ENCODE measurements at places on chromosomes 4 and X.
A peak's percentile ranks its signal among the peaks of the same experiment; 100 is the strongest.

GRCh38 chr4:138308356-138308755 lies 66.2 kb upstream of the SLC7A11 start:
- DNase-seq = no peak

DNA sequence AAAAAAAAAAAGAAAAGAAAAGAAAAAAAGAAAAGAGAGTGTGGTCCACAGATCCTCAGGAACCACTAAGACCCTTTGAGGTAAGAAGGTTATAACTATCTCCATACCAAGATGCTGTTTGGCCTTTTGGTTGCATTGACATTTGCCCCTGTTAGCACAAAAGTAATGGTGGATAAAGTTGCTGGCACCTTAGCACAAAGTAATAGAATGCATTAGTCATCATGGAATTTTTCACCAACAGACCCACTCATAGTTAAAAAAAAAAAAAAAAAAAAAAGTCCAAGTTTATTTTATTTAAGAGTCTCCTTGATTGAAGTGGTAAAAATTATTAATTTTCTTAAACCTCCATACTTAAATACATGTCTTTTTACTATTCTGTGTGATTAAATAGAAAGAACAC lies 78.4 kb upstream of the RBPJ start:
- DNase-seq = no peak

DNA sequence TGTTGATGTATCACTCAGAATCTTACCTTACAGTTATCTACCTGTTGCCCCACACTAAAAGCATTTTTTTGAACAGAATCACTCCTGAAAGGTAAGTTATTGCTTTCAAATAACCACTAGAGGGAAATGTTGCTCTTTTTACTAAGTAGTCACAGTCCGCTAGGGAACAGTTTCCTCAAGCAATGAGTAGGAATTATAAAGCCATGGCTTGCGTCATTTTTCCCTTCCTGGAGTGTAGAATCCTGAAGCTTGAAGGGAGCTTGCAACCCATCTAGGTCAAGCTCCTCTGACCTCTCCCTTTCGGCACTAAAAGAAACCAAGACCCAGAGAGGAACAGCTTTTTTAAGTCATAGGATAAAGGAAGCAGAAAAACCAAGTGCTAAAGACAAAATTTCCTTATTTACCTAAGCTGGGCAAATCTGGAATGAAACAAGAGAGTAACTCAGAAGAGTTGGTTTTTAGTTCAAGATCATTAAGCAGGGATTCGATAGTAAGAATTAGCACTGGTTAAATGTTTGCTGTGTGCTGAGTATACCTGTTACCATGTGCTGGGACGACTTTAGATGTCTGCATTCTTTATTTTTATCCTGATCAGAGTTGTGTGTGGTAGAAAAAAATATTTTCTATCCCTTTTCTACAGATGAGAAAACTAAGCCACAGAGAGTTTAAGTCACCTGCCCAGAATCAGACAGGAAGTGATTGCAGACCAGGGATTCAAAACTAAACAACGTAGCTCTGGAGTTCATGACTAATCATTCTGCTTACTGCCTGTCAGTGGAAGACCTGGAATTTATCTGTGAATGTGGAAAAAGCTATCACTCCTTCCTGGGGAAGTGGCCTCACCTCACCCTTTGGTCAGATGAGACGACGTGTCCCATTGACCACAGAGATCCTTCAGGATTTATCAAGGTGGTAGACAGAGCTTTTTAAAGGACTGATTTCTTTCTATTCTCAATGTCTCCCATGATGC lies 631.5 kb downstream of the RAB28 start:
- DNase-seq = no peak

DNA sequence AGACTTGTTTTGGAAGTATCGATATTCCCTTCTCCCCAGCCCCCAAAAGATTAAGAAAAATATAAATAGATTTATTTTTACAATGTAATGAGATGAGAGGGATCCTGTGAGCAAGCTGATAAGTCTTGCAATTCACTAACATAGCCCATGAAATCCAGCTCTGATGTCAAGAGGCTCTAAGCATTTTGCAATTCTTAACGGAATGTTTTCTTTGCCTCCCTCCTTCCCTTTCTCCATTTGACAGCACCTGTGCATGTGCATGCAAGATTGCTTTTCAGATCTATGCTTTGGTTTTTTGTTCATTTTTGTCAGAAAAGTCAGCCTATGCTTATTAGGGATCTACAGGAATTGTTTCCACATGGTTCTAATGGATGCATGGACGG lies 169.9 kb downstream of the SLIT2 start:
- no peak for DNase-seq

DNA sequence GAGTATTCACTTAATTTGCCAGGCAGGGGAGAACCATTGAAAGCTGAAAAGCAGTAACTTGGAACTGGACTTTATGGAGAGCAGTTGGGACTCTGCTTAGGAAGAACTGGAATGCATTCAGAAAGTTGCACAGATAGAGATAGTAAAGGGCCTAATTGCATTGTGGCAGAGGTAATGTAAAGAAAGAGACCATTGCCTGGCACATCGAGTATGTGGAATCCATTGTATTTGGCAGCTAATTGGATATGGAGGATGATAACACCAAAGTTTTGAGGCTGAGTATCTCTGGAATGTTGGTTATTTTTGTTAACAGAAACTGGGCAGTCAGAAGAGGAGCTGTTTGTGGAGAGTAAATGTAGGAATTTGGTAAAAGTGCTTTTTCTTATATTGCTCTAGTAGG lies 169.9 kb downstream of the BMPR1B start:
- DNase-seq = no peak

DNA sequence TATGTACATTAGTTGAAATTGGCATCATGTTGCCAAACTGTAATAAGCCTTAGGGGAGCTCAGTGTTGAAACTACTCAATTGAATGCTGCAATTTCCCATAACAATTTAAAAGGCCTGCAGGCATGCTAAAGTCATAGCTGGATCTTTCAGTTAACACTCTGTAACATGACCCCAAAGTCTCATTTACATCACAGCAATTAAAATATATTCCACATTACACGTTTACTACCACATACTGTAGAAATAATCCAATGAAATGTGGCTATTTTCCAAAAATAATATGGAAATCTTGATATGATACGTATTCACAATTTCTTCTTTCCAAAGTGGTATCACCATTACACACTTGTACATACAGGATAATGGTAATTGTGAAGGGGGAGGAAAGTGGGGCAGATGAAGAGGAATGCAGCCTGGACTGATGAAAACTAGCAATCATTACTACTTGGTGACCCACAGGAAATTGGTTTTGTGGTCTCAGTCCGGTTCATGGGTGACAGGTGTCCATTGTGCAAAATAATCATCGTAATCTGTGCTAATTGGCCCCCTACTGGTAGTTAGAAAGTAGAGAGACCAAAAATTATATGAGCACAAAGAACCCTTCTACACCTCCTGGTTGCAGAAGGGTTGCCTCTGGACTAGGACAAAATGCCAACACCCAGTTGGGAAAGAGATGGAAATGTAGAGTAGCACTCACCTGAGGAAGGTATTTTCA lies 63.7 kb downstream of the TENM3 start:
- DNase-seq = no peak

- DNase-seq = peak; percentile 70
These were observed 27.9 kb upstream of the TMSB4X start for GRCh38 chrX:12946838-12947544.

- DNase-seq = no peak
These were observed 78.8 kb upstream of the TBC1D9 start for GRCh38 chr4:140834839-140835495.

DNA sequence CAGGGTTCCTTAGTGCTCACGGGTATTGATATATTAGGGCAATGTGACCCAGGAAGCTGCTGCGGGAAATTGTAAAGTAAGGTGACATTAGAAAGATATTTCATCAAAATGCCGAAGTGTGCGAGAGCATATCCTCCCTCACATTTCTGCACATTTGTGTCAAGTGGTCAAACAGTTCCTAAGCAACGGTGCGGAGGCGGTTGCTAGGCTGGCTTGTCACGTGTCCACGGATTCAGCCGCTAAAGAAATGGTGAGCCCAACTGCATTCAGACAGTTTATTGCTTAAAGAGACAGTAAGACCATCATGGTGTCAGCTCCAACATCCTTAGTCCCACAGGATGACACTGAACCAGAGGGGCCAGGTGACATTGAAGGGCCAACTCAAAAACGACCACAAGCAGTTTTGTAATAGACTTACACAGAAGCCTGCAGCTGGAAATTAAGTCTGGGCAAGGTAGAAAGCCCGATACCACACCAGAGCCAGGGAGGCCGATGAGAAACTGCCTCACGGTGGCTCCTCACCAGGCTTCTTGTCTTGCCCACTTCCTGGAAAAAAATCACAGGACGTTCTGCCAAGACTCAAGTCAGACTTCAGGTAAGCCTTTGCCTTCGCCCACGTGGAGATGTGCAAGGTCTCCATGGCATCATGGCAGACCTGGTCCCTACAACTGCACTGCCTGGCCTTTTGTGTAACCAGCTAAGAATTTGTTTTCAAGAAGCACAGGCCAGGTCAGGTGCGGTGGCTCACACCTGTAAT lies 50.4 kb downstream of the USP11 start:
- no peak for DNase-seq

GRCh38 chr4:168527560-168527959 lies 30.7 kb downstream of the PALLD start:
- no peak for DNase-seq

GRCh38 chrX:48606091-48606490 lies 8.8 kb downstream of the WDR13 start:
- DNase-seq = no peak

DNA sequence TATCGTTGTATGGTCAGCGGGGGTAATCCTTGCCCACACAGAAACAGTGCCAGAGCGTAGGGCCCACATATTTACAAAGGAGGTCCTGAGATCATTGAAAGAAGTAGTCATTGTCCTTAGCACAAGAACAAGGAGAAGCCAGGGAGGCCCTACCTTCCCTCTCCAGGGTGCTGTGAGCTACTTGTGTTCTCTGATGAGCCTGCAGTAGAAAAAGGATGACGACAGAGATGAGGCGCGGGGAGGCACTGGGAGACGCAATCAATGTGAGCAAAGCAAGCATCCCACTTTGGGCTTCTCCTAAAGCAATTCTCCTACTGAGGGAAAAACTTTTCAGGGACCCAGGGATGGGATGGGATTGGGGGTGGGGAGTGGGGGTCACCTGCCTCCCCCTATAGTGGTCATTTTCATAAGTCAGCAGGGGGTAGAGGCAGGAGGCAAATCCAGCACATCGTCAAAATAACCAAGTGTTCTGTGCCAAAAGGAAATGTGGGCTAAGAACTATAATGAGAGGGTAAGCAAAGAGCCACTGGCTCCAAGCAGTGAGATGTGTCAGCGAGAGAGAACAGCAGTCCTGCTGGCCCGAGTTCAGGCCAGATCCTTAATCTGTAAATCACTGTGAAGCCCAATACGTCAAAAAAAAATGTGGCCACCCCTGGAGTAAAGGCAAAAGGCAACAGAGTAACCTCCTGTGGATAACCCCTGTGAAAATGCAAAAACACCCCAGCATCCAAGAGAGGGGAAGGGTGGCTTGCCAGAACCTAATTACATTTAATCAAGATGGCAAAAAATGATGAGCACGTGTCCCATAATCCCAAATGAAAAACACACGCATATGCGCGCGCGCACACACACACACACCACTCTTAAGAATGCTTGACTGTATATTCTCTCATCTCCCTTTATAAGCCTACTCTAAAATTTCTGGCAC lies 136.6 kb upstream of the HHIP start:
- no peak for DNase-seq

GRCh38 chr4:156972379-156973015 lies 898 bp upstream of the PDGFC start:
- DNase-seq = no peak

GRCh38 chr4:43223820-43224219 lies 331.3 kb downstream of the GRXCR1 start:
- no peak for DNase-seq

- DNase-seq = no peak
These were observed 9.1 kb downstream of the IL13RA1 start for GRCh38 chrX:118736394-118737010.

GRCh38 chr4:69054578-69055200 lies 41.6 kb upstream of the UGT2B7 start:
- no peak for DNase-seq

GRCh38 chrX:70172221-70172620 lies 5.1 kb upstream of the DGAT2L6 start:
- no peak for DNase-seq

GRCh38 chrX:23369027-23369426 lies 34.4 kb downstream of the PTCHD1 start:
- DNase-seq = no peak

DNA sequence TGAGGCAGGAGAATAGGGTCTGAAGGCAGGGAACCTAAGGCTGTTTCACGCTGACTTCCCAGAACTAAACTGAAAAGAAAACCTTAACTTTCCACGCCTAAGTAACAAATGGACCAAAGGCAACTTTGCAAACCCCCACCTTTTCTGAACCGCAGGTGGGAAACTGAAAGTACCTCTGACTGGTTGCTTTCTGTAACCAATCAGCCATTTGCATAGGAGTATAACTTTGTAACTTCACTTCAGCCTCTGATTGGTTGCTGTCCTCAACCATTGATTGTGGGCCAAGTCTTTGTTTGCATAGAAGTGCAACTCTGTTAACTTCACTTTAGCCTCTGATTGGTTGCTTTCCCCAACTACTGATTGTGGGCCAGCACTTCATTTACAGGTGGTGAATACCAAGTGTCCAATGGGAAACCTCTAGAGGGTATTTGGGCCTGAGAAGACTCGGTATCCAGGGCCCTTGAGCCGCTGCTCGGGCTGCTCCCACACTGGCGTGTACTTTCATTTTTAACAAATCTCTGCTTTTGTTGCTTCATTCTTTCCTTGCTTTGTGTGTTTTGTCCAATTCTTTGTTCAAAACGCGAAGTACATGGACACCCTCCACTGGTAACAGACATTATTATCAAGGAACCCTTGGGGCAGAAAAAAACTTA lies 121.6 kb upstream of the CBR4 start:
- DNase-seq = no peak

- no peak for DNase-seq
These were observed 85.6 kb downstream of the CASP3 start for GRCh38 chr4:184563621-184564020.

- DNase-seq = no peak
These were observed 46.8 kb upstream of the MID1 start for GRCh38 chrX:10667143-10667542.

GRCh38 chr4:102683881-102684609 lies 76.7 kb downstream of the MANBA start:
- no peak for DNase-seq

GRCh38 chr4:135007400-135007799 lies 805.8 kb upstream of the PABPC4L start:
- DNase-seq = no peak

DNA sequence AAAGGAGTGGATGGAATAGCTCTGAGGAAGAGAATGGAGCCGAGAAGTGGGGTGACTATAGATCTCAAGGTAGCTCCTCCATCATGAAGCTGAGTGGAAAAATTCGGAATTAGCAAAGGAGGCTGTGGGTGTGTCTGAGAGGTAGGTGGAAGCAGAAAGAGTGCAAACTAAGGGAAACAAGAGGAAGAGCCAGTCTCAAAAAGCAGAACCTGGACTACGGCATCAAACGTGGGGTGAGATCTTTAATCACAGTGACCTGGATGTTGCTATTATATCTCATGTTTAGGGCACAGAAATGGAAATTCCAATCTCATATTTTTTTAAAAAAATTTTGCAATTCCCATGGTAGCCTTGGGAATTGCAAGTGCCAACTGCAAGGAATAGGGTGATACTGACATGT lies 162.5 kb upstream of the RASGEF1B start:
- no peak for DNase-seq
